ENCODE measurements at places on chromosomes 1 and 21. TPM values are rescaled to one million over a fixed set of nuclear protein-coding genes. Genes with fewer than 3 reads are reported as not detected.

PGLYRP4 gene
- not detected for total RNA-seq

LRRIQ3 gene
- total RNA-seq = 0.67 TPM

OR10Z1 gene
- total RNA-seq = not detected

POGK gene
- 18.9 TPM for total RNA-seq

DIO1 gene
- total RNA-seq = not detected

DNA sequence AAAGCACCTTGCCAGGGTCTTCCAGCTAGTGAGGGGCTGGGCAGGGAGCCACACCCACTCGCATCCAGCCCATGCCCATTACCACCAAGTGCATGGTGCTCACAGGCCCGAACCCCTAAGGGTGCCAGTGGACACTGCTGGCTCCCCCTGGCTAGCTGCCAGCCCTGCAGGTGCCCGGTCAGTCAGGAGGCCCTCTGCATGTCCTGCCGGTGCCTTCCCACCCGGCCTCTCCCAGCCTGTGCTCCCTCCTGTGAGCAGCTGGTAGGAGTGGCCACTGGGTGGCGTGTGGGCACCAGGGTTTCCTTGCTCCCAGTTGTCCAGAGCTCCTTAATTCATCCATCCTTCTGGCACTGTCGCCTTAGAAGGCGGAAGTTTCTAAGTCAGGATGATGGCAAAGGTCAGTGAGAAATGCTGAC lies 33.4 kb downstream of the QSOX1 start:
- no peaks in the 10 kb centered on the region for H3K27me3 ChIP-seq
- no peaks in the 10 kb centered on the region for H3K36me3 ChIP-seq
- H3K27ac ChIP-seq = no peak overlapping the region
- no peaks in the 10 kb centered on the region for H3K4me1 ChIP-seq
- DNase-seq = peak; percentile 86

- DNase-seq = no peak
- H3K4me3 ChIP-seq = no peak overlapping the region
- H3K4me1 ChIP-seq = no peaks in the 10 kb centered on the region
- H3K36me3 ChIP-seq = no peaks in the 10 kb centered on the region
Measured at GRCh38 chr1:89199525-89200031, 836 bp upstream of the GBP4 start.

GRCh38 chr1:67532452-67533216 lies 102.4 kb upstream of the SERBP1 start:
- H3K4me1 ChIP-seq = no peaks in the 10 kb centered on the region
- H3K27ac ChIP-seq = no peak overlapping the region
- no peak overlapping the region for H3K4me3 ChIP-seq
- H3K36me3 ChIP-seq = no peaks in the 10 kb centered on the region

DNA sequence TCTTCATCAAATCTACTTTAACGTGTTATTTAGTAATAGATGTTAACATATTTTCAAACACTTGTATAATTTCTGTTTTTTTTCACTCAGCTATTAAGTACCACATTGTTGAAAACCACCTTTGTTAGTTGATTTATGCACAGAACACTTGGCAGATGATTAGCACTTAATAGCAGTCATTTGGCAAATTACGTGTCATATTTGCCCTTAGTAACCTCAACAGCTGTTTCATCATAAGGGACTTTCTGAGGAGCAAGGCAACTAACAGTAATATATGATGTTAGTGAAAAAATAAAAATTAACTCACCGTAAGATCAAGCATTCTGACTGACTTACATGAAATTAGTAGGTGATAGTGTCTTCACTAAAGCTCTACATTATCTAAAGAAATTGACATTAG lies 186.4 kb downstream of the HMCN1 start:
- H3K27ac ChIP-seq = no peak overlapping the region
- no peak for DNase-seq
- no peak overlapping the region for H3K4me3 ChIP-seq
- no peaks in the 10 kb centered on the region for H3K36me3 ChIP-seq

DNA sequence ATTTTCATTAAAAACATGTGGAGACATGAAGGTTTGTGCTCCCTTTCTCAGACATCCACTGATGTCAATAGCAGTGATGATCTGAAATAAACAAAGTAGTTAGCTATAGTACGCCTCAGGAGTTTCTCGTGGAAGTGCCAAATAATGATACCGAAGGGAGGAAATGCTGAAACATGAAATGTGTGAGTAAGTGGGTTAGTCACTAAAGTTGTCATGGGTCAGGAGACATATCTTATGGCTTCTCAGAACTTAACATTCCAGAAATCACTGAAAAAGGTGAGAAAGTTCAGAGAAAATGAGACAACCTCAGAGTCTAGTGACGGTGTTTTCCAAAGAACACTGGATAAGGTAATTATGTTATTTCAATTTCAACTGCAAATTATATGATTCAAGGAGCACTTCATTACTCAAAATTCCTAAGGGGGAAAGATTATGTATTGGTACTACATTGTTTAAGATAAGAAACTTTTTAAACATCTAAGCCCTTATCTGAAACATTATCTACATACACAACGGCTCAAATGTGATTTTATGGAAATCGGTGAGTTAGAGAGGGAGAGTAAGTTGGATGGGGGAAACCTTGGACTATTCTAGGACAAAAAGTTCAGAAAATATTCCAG lies 20.6 kb downstream of the NIBAN1 start:
- H3K4me3 ChIP-seq = no peak overlapping the region
- DNase-seq = no peak
- H3K4me1 ChIP-seq = no peaks in the 10 kb centered on the region
- peak overlapping the region; percentile 15 for H3K27ac ChIP-seq
- no peaks in the 10 kb centered on the region for H3K36me3 ChIP-seq

DNA sequence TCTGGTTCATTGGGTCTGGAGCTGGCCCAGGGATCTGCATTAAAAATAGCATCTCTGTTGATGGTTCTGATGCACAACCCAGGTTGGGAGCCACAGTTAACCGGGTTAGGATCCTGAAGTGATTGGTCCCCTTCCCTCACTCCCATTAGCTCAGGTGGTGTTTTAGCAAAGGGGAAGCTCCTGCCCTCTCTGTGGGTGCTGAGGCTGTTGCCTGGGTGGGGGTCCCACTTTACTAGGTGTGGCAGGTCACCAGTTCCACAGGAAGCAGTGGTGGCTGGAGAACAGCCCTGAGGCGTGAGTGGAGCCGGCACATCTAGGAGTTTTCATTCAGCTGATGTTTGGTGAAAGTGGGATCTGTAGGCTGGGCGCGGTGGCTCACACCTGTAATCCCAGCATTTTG lies 86.5 kb downstream of the MAN1C1 start:
- no peaks in the 10 kb centered on the region for H3K36me3 ChIP-seq
- H3K27me3 ChIP-seq = no peaks in the 10 kb centered on the region
- no peaks in the 10 kb centered on the region for H3K4me1 ChIP-seq
- no peak overlapping the region for H3K27ac ChIP-seq

DNA sequence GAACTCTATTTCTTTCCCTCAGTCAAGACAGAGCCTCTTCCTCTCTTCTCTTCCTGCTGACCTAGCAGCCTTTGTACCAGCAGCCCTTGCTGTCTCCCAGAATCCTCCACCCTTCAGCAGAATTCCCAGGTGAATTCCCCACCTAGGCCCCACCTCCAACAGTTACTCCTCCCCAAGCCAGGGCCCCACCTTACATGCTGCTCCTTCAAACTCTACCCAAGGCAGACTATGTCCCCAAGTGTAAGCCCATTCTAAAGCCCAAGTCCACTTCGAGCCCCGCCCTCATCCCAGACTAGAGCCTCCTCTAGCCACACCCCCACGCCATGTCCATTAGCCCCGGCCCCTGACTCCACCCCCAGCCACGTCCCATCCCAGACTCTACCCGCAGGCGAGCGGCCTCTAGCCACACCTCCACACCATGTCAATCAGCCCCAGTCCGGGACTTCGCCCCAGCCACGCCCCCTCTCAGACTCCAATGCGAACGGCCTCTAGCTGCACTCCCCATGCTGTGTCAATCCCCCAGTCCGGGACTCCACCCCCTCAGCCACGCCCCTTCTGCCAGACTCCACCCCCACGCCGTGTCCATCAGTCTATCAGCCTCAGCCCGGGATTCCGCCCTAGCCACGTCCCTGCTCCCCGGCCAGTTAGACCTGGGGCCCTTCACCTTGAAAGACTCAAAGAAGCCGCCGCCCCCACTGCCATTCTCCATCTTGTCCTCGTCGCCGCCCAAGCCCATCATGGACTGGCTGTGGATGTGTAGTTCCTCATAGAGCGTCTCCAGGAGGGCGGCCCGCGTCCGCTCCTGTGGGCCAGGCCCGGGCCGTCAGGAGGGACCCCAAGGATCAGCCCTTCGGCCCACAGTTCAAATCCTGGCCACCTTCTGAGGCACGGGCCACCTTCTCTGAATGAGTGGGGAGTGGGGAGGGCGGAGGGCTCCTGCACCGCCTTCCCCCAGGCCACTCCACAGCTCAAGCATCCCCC lies 61.3 kb downstream of the RAP1GAP start:
- H3K4me1 ChIP-seq = no peaks in the 10 kb centered on the region
- no peaks in the 10 kb centered on the region for H3K27me3 ChIP-seq
- H3K27ac ChIP-seq = no peak overlapping the region
- H3K36me3 ChIP-seq = no peaks in the 10 kb centered on the region

DNA sequence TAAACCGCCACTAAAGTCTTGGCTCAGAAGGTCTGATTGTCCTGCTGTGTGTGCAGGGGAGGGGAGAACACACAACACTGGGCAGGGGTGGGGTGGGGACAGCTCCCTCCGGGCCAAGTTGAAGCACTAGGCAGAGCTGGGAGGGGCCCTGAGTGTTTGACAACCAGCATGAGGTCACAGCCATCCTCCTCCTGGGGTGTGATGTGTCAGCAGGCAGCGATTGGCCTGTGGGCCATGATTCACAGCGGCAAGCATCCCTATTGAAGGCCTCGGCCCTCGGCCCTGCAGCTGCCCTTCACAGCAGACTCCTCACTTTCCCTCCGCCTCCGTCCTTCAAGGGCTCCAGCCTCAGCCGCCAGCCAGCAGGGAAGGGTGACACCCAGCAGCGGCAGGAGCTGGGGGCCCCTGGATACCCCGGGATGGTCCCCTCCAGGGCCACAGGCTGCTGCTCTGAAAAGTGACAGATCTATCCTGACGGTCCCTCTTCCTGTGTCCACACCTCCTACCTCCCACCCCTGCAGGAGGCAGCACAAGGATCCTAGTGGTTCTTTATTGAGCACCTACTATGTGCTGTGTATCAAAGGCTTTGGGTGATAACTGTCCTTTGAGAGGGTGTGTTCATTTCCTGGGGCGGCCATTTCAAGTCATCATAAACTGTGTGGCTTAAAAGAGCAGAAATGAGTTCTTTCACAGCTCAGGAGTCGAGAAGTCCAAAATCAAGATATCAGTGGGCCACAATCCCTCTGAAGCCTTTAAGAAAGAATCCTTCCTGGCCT lies 66.0 kb upstream of the SLC25A33 start:
- H3K4me3 ChIP-seq = no peak overlapping the region
- no peaks in the 10 kb centered on the region for H3K4me1 ChIP-seq
- no peaks in the 10 kb centered on the region for H3K27me3 ChIP-seq
- no peaks in the 10 kb centered on the region for H3K36me3 ChIP-seq
- no peak for DNase-seq
- H3K27ac ChIP-seq = no peak overlapping the region

GRCh38 chr1:41102653-41103052 lies 81.1 kb upstream of the SLFNL1 start:
- H3K4me1 ChIP-seq = peaks cover 22% of the 10 kb centered on the region
- H3K27ac ChIP-seq = peak overlapping the region; percentile 76
- no peaks in the 10 kb centered on the region for H3K36me3 ChIP-seq
- H3K4me3 ChIP-seq = no peak overlapping the region

GRCh38 chr1:232280910-232281309 lies 349.0 kb downstream of the SIPA1L2 start:
- no peak for DNase-seq
- H3K27me3 ChIP-seq = no peaks in the 10 kb centered on the region
- no peak overlapping the region for H3K4me3 ChIP-seq
- H3K36me3 ChIP-seq = no peaks in the 10 kb centered on the region

DNA sequence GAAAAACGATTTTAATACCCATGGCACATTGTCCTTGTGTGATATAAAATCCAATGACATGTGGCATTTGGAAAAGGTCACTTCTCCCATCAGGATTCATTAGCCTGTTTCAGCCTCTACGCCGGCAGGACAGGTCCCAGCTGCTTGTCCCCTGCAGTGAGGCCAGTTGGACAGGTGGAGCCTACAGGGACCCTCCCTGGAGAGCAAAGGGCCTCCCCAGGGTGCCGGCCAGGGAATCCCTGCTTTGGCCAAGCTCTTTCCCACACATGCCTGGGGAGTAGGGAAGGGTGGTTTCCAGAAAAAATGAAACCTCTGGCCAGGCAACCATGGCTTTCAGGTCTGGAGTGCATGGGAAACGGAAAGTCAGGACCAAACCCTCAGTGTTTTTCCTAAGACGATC lies 93.1 kb downstream of the TMEM53 start:
- no peak overlapping the region for H3K4me3 ChIP-seq
- no peaks in the 10 kb centered on the region for H3K4me1 ChIP-seq
- no peaks in the 10 kb centered on the region for H3K27me3 ChIP-seq
- no peaks in the 10 kb centered on the region for H3K36me3 ChIP-seq

- H3K27ac ChIP-seq = no peak overlapping the region
- no peaks in the 10 kb centered on the region for H3K4me1 ChIP-seq
- H3K36me3 ChIP-seq = no peaks in the 10 kb centered on the region
- no peak for DNase-seq
Measured at GRCh38 chr1:206924592-206925105, 2.9 kb upstream of the FCMR start.

DNA sequence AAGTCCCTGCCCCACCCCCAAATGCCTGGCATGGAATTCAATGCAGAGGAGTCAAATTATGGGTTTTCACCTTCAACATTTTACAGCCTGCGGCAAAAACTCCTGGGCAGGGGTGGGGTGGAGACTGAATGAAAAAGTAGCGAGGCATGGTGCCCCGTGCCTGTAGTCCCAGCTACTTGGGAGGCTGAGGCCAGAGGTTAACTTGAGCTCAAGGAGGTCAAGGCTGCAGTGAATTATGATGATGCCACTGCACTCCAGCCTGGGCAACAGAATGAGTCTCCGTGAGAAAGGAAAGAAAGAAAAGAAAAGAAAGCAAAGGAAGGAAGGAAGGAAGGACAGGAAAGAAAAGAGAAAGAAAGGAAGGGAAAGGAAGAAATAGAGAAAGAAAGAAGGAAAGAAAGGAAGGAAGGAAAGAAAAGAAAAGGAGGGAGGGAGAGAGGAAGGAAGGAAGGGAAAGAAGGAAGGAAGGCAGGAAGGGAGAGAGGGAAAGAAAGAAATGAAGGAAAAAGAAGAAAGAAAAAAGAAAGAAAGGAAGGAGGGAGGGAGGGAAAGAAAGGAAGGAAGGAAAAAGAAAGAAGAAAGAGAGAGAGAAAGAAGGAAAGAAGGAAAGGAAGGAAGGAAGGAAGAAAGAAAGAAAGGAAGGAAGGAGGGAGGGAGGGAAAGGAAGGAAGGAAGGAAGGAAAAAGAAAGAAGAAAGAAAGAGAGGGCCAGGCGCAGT lies 11.1 kb downstream of the LEMD1 start:
- no peak for DNase-seq
- no peaks in the 10 kb centered on the region for H3K27me3 ChIP-seq
- H3K36me3 ChIP-seq = no peaks in the 10 kb centered on the region
- no peaks in the 10 kb centered on the region for H3K4me1 ChIP-seq
